ENCODE measurements at places on chromosomes 16 and 17.

GRCh38 chr17:76561799-76562268, 22.0 kb downstream of the PRCD start:
- DNase-seq: no peak

GRCh38 chr16:14629919-14630619, at the start of gene PARN:
PARN (minus strand) TSS chr16:14630260; CDS start chr16:14630125, 135 bp downstream.
- DNase-seq: peak; percentile 87

DNA sequence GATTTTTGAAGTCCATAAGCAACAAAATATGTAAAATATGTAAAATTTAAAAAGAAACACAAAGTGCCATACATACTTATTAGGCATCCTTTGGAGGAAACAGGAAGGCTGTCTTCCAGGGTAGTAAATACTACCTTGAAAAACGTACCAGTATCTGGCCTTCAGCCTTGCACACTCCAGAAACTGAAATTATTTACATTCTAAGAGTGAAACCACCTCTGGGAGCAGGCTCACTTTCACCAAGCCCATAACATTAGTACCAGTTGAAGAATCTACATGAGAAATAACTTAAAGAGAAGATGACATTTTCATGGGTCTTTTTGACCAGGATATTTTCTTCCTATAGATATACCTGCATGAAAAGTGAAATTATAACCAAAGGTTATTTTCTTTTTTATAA, 6.4 kb downstream of the KRTAP9-1 start:
- no peak for DNase-seq

- no peak for DNase-seq
Observed at GRCh38 chr16:10343124-10343760, 42.6 kb upstream of the ATF7IP2 start.

GRCh38 chr17:41686281-41686680, 2.4 kb upstream of the EIF1 start:
- DNase-seq: no peak

DNA sequence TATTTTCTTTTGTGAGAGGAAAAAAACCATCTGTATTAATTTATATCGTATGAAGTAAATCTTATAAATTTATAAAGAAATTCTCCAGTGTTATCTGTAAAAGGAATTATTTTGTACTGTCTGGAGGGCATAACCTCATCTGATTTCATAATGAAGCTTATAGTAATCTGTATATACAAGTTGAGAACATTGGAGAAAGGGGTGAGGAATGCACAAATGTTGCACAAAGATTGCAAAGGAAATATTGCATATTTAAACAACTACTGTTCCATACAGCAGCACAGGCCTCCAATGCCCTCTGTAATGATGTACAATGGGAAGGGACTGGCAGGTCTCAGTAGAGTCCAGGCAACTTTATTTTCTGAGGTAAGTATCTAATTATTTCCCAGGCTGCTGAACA, 50.8 kb upstream of the KCNJ16 start:
- DNase-seq: no peak

DNA sequence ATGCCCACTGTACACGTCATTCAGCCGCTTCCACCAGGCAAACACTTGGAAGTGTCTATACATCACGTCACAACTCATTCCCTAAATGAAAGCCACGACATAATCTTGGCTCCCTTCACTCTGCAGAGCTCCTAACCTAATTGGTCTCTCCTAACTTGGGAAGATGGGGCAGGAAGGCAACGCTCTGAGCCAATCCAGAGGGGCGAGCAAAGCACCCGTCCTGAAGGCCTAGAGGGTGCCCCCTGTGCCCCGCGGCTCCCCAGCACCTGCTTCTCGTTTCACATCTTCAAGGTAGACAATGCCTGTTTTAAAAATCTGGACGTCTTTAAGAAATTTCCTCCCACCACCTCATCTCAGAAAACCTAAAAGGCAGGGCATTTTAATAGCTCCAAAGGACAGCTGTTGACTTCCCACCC, 1.0 kb downstream of the CSNK2A2 start:
- DNase-seq: no peak

- DNase-seq: no peak
Observed at GRCh38 chr16:80989801-80990200, 16.9 kb downstream of the CMC2 start.

DNA sequence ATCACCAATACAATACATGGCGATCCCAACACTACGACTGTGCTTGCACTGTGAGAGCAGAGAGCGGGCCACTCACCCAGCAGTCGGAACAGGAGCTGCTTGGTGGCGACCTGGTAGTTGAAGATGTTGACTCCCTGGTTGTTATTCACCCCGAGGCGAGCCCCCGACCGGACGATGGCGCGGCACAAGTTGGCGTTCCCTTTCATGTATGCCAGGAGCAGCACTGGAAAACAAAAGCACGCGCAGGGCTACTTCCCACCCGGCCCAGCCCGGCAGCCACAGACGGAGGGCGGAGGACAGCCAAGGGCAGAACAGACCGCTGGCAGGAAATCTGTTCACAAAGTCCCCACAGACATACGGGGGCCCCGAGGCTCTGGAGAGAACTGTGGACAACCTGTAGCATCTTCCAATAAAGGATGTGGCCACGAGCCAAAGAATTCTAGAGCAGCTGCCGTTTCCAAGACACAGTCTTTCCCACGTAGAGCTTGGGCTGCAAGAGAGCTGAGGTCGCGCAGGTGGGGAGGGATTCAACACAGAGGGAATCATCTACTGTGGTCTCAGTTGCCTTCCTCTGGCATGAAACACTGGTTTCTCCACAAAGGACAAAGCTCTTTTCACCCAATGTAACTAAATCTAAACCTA, 27.8 kb downstream of the CYB5D2 start:
- DNase-seq: no peak

GRCh38 chr17:1260086-1260769, 10.0 kb upstream of the BHLHA9 start:
- no peak for DNase-seq

DNA sequence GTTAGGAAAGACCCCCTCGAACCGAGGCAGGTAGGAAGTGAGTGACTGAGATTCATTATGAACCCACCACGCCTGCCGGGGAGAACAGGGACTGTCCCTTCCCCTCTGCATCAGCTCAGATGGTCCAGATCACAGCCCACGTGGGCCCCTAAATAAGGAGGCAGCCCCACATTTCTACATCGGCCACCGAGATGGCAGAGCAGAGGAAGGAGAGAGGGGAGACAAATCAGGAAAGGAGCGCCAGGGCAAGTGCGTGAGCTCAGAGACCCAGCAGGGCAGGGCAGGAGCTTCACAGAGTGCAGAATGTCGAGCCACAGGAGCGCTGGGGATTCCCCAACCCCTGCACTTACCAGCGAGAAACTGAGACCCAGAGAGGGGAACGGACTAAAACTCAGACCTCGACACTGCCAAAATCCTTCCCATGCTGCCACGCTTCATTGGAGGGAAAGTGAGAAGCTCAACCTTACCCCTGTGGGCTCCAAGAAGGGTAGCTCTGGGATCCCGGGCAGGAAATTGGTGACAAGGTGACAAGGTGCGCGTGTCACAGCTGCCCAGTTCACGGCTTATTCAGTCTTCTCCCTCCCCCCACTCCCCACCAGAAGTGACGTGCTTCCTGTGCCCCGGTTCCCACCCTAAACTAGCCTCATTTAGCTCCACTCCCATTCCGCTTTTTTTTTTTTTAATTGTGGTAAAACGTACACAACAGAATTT, at the start of gene ICAM2:
Gene ICAM2, minus strand, starts transcription at position 578 of the 711 bp plus-strand sequence. CDS start 13,942 bp downstream, outside the sequence.
- DNase-seq: peak; percentile 28

GRCh38 chr17:76793775-76794174, 55.9 kb downstream of the MFSD11 start:
- no peak for DNase-seq

DNA sequence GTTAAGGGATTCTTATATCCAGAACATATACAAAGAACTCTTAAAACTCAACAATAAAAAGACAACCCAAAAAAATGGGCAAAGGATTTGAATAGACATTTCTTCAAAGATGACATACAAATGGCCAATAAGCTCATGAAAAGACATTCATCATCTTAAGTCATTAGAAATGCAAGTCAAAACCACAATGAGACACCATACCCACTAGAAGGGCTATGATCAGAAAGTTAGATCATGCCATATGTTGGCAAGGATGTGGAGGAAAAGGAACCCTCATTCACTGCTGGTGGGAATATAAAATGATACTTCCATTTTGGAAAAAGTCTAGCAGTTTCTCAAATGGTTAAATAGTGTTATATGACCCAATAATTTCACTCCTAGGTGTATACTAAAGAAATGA, 9.4 kb downstream of the PLD6 start:
- DNase-seq: no peak

- no peak for DNase-seq
Observed at GRCh38 chr17:7262192-7262934, at the start of gene CLDN7. CLDN7 (minus strand) TSS chr17:7262478; CDS start chr17:7262043, 435 bp downstream.

DNA sequence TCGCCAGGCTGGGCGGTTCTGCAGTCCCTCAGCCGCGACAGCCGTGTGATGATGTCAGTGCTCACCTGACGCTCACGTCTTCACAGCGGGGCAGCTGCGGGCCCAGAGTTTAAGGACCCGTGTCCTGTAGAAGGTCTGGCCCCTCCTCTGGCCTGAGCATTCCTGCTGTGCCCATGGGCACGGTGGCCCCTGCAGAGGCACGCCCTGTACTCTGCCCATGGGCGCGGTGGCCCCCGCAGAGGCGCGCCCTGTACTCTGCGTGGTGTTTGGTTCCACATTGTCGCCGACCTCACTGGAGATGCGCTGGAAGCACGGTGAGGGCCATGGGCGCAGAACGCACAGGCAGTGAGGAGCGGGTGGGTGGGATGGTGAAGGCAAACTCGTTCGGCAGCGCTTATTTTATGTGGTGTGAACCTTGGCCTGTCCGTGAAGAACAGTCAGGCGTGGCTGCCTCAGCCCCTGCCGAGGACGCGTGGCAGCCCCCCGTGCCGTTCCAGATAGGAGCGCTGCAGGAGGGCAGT, 122.0 kb downstream of the BANP start:
- DNase-seq: no peak
